ENCODE measurements at places on chromosomes 7 and 10. TPM values are rescaled to one million over a fixed set of nuclear protein-coding genes. Genes with fewer than 3 reads are reported as not detected.

OR2A5 gene
- not detected for polyA plus RNA-seq

SEMA3C gene
- not detected for polyA plus RNA-seq

ZNF277 gene
- polyA plus RNA-seq: 29.0 TPM

SFTPA1 gene
- not detected for polyA plus RNA-seq

FRAT1 gene
- 8.9 TPM for polyA plus RNA-seq

TMEM273 gene
- polyA plus RNA-seq: 38.0 TPM

ASB4 gene
- not detected for polyA plus RNA-seq

C10orf62 gene
- not detected for polyA plus RNA-seq

RARRES2 gene
- not detected for polyA plus RNA-seq

DNA sequence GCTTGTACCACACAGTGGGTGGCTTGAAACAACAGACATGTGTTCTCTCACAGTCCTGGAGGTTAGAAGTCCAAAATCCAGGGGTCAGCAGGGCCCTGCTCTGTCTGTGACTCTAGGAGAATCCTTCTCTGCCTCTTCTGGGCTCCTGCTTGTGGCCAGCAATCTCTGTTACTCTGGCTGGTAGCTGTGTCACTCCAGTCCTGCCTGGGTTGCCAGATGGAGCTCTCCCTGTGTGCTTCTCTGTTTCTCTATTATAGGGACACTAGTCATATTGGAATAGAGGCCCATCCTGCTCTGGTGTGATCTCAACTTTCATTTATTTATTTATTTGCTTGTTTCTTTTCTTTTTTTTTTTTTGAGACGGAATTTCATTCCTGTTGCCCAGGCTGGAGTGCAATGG lies 276.6 kb upstream of the GALNT17 start:
- H3K27ac ChIP-seq: no peak overlapping the region
- DNase-seq: no peak
- H3K4me3 ChIP-seq: no peak overlapping the region

GRCh38 chr7:151631953-151632749 lies 112.5 kb upstream of the RHEB start:
- H3K36me3 ChIP-seq: no peaks in the 10 kb centered on the region
- DNase-seq: peak; percentile 90
- peaks cover 15% of the 10 kb centered on the region for H3K4me1 ChIP-seq

DNA sequence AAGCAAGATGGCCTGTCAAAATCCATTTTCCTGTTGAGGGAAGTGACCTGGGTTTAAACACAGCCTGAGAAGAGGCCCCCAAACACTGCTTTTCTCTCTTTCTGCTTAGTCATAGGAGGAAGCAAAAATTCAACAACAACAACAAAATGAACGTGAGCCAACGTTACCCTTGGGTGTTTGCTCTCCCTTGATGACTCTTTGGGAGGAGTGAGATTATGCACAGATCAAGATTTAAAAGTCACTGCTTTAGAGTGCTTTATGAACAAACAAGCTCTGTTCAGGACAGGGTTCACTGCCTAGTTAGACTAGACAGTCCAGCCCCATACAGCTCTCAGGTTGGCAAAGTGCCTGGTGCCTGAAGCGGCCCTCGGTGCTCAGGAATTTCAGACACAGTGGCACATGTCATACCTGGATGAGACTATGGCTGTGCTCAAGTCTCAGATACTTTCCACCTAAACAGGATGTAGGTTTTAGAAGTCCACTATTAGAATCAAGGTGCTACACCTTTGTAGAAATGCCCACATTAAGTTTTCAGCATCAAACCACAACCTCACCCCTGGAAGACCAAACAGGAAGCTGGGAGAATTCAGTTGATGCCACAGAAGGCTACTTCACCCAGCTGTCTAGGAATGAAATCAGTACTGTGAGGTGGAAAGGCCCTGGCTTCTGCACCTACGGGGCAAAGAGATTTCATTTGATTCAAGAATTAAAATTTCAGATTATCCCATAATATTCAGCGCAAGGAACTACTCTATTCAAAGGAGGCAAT lies 38.7 kb downstream of the DENND11 start:
- peaks cover 65% of the 10 kb centered on the region for H3K36me3 ChIP-seq
- DNase-seq: peak; percentile 65
- no peaks in the 10 kb centered on the region for H3K27me3 ChIP-seq
- no peak overlapping the region for H3K4me3 ChIP-seq
- H3K27ac ChIP-seq: no peak overlapping the region

DNA sequence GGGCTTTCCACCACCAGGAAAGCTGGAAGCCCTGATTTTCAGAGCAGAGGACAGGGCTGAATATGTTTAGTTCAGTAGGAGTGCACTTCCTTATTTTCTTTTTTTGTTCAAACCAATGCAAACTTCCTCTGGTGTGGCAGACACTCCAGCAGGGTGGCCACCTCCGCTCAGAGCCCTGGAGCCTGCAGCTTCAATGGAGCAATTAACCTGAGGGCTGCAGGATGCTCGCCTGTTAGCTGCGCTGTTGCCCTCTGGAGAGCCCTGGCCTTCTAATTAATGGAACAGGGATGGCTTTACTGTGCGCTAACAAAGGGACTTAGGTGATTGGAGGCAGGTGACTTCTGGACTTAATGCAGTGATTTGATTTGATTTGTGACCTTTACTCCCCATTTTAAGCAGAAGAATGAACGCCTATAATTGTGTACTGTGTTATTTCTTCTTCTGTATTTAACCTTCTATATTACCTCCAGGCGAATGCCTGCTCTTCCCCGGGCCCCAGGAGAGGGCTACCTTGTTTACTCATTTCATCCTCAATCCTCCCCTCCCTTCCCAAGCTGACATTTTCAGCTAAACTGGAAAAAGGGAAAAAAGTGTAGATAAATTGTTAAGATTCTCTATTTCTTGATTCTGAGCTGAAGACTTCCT lies 123.0 kb upstream of the CTBP2 start:
- no peak overlapping the region for H3K27ac ChIP-seq
- no peaks in the 10 kb centered on the region for H3K4me1 ChIP-seq
- H3K27me3 ChIP-seq: no peaks in the 10 kb centered on the region
- no peak for DNase-seq
- no peaks in the 10 kb centered on the region for H3K36me3 ChIP-seq
- no peak overlapping the region for H3K4me3 ChIP-seq

GRCh38 chr7:4675771-4676367 lies 6.2 kb upstream of the FOXK1 start:
- no peak overlapping the region for H3K4me3 ChIP-seq
- H3K27me3 ChIP-seq: no peaks in the 10 kb centered on the region
- no peak for DNase-seq
- no peaks in the 10 kb centered on the region for H3K4me1 ChIP-seq
- no peak overlapping the region for H3K27ac ChIP-seq
- no peaks in the 10 kb centered on the region for H3K36me3 ChIP-seq

DNA sequence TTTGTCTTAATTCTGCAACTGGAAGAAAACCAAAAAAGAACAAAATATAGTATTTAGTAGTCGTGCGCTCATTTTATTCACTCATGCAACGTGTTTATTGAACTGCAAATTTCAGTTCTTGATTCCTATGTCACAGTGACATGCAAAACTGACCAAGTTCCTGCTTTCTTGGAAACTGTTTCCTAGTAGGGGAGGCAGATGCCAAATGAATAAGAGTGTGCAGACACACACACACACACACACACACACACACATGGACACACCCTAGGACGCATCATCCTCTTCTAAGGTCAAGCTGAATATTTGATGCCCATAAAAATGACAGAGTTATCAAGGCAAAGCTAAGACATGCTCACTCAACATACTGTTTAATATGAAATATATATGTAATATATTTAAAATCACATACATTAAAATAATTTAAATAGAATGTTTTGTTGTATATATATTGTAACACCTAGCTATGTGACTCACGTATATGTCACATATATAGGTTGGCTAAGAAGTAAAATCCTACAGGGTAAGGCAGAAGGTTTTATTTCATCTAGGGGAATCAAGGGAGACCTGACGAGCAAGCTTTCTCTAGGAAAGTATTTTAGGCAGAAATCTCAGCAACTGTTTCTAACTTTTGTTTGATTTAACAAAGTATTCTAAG lies 79.6 kb downstream of the SVIL start:
- no peaks in the 10 kb centered on the region for H3K4me1 ChIP-seq
- no peak overlapping the region for H3K4me3 ChIP-seq
- no peaks in the 10 kb centered on the region for H3K27me3 ChIP-seq
- peak; percentile 25 for DNase-seq

DNA sequence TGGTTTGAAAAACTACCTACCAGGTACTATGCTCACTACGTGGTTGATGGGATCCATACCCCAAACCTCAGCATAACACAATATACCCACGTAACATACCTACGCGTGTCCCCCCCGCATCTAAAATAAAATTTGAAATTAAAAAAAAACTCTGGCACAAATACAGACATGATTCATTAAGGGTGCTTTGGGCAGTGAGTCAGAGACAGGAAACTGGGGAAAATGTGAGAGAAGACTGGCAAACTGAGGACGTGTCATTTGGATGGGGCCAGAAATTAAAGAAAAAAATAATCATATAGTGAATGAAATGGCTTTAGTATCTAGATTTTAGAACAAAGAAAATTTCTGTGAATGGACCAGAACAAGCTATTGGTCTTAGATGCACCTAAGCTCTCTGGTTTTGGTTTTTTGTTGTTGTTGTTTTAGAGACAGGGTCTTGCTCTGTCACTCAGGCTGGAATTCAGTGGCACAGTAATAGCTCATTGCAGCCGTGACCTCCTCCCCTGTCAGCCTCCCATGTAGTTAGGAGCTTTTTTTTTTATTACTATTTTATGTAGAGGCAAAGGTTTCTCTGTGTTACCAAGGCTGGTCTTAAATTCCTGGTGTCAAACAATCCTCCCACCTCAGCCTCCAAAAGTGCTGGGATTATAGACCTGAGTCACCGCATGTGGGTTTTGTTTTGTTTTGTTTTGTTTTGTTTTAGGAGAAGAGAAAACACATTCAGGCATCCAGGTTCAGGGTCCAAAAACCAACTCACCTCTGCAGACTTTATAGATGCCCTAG lies 5.9 kb upstream of the PRSS58 start:
- peaks cover 2% of the 10 kb centered on the region for H3K27me3 ChIP-seq
- no peak overlapping the region for H3K4me3 ChIP-seq
- H3K27ac ChIP-seq: no peak overlapping the region
- H3K4me1 ChIP-seq: no peaks in the 10 kb centered on the region
- DNase-seq: no peak

- no peaks in the 10 kb centered on the region for H3K27me3 ChIP-seq
- H3K36me3 ChIP-seq: no peaks in the 10 kb centered on the region
- no peak for DNase-seq
These were observed 57.4 kb downstream of the PIP4K2A start for GRCh38 chr10:22657024-22657423.

GRCh38 chr7:132461032-132461592 lies 115.2 kb downstream of the PLXNA4 start:
- no peaks in the 10 kb centered on the region for H3K4me1 ChIP-seq
- no peak overlapping the region for H3K27ac ChIP-seq
- H3K36me3 ChIP-seq: no peaks in the 10 kb centered on the region
- H3K27me3 ChIP-seq: no peaks in the 10 kb centered on the region
- peak; percentile 64 for DNase-seq

GRCh38 chr10:23437963-23438546 lies 820 bp upstream of the OTUD1 start:
- no peaks in the 10 kb centered on the region for H3K27me3 ChIP-seq
- no peak for DNase-seq
- H3K36me3 ChIP-seq: no peaks in the 10 kb centered on the region
- peak overlapping the region; percentile 78 for H3K27ac ChIP-seq
- H3K4me3 ChIP-seq: peak overlapping the region; percentile 65
- H3K4me1 ChIP-seq: peaks cover 30% of the 10 kb centered on the region

GRCh38 chr7:140384894-140385545 lies 13.3 kb downstream of the SLC37A3 start:
- DNase-seq: no peak
- H3K4me3 ChIP-seq: no peak overlapping the region
- H3K36me3 ChIP-seq: peaks cover 16% of the 10 kb centered on the region
- peaks cover 4% of the 10 kb centered on the region for H3K4me1 ChIP-seq
- H3K27ac ChIP-seq: no peak overlapping the region
- H3K27me3 ChIP-seq: no peaks in the 10 kb centered on the region

- H3K27ac ChIP-seq: no peak overlapping the region
- no peak overlapping the region for H3K4me3 ChIP-seq
- peaks cover 29% of the 10 kb centered on the region for H3K4me1 ChIP-seq
- H3K36me3 ChIP-seq: peaks cover 83% of the 10 kb centered on the region
- H3K27me3 ChIP-seq: no peaks in the 10 kb centered on the region
These were observed 8.4 kb downstream of the DBNL start for GRCh38 chr7:44052771-44053365.

DNA sequence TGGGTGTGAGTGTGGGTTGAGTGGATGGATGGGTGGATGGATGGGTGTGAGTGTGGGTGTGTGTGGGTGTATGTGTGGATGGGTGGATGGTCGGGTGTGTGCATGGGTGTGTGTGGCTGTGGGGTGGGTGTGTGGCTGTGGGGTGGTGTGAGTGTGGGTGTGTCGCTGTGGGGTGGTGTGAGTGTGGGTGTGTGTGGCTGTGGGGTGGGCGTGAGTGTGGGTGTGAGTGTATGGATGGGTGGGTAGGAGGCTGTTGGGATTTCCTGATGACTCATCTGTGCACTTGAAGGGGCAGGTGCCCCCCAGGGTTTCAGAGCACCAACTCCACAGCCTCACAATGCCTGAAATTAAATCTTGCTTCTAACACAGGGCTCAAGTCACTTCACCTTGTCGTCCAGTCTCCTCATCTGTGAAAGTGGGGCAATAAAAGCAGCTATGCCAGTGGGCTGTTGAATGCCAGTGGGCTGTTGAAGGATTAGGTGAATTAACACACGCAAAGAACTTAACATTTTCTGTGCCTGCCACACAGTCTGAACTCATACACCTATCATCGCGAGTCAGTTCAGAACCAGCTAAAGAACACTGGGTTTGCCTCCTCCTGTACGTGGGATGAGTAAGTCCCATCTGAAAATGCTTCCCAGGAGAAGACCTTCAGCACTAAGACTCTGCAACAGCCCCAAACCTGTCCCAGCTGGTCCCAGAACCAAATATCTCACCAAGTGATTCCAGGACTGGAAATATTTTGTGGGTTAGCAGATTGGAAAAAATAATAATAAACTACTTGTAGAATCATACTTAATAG lies 32.0 kb downstream of the SFMBT2 start:
- H3K27me3 ChIP-seq: no peaks in the 10 kb centered on the region
- no peak for DNase-seq
- H3K27ac ChIP-seq: no peak overlapping the region
- no peak overlapping the region for H3K4me3 ChIP-seq
- peaks cover 15% of the 10 kb centered on the region for H3K36me3 ChIP-seq
- peaks cover 8% of the 10 kb centered on the region for H3K4me1 ChIP-seq

All from CD4-positive, CD25-positive, alpha-beta regulatory T cell (primary cell).